ENCODE measurements at places on chromosomes 3 and 15.

GRCh38 chr3:123371859-123372685 is 76.8 kb downstream of the ADCY5 start:
- DNase-seq = no peak

- DNase-seq = peak; percentile 85
Observed at GRCh38 chr15:75349851-75350588, 3.2 kb downstream of the NEIL1 start.

- no peak for DNase-seq
Observed at GRCh38 chr3:107797586-107797985, 274.8 kb downstream of the BBX start.

GRCh38 chr15:85821545-85821944 is 26.8 kb upstream of the KLHL25 start:
- DNase-seq = no peak

DNA sequence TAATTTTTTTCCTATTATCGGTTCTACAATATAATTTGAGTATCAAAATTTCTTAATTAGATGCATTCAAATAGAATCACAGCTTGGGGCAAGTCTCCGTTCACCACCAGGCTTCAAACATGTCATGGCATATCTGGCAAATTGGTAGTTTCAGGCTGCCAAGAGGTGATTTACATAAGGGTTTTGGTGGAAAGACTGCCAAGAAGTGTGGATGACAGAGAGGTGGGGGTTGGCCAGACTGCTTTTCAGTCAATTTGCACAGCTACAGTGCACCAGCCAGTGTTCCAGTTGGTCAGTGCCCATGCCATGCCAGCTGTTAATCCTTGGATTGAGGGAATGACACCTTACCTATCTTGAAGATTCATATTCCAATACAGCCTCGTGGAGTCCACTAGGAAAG is 8.4 kb upstream of the GSK3B start:
- no peak for DNase-seq

DNA sequence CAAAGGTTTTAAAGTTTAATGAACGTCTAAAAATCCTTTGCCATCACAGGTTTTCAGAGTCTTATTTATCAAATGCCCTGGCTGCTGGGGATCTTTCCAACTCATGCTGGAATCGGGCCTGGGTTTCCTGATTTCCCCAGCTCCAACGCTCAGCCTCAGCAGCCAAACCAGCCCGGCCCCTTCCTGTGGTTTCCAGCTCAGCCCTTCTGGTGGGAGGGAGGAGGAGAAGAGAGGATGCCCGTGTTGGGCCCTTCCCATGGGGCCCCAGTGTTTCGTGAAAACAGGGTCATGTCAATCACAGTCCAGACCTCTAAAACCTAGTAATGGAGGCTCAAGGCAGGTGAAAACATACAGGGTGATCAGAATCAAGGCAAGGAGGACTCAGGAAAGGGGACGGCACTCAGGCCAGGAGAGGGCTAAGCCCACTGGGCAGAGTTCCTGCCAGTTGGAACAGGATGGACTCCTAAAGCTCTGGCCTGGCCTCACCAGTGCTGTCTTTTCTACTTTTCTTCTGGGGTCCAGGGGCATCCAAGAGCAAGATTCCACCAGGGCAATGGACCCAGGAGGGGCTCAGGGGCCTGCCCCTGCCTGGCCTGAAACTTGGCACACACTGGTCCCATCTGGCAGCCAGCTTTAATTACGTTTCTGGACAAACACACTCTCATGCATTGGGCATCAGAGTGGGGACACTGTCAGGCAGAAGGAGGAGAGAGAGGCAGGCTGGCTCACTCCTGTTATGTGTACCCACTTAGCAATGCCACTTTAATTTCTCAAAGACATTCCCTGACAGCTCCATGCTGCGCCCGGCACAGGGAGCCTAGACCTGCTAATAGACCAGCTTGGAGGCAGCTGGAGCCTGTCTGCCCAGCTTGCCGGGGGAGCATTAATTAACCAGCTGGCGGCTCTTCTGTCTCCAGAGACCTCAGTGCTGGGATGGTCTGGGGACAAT is 194.6 kb downstream of the FAM43A start:
- DNase-seq = peak; percentile 31

GRCh38 chr15:74868059-74868458 is 5.1 kb downstream of the SCAMP2 start:
- peak; percentile 81 for DNase-seq

GRCh38 chr3:157125101-157125500 is 34.8 kb downstream of the CCNL1 start:
- no peak for DNase-seq

DNA sequence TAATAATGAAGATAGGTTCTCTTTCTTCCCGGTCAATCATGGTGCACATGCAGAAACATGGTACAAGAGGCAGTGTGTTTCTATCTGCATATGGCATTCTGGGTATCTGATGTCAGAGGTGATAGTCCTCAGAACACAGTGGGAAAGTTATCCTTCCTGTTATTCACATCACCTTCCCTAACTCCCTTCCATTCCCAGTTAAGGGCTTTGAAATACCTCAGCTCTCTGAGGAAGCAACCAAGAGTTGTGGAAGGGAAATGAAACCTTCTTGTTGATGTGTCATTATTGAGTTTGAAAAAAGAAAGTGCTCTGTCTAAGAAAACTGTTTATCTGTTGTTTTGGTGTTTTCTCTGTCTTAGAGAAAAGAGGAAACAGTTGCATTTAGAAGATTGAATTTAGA is 21.9 kb upstream of the P2RY13 start:
- no peak for DNase-seq

DNA sequence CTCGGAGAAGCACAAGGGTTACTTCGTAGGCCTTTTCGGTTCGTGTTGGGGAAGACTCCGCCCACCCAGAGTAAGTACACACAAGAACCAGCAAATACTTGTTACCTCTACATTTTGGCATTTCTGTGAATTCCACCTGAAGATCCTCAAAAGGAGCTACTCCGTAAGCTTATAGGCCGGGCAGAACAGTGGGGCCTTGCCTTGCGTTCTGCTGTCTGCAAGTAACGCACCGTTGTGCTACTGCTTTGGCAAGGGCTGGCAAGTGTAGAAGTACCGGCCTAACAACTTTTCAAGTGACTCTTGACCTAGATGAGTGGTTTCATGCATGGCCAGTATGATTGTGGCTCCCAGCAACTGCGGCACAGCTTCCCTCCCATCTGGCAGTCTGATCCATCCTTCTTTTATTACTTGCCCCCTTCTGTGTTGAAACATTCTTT is 6.4 kb upstream of the DNAAF4 start:
- DNase-seq = no peak

DNA sequence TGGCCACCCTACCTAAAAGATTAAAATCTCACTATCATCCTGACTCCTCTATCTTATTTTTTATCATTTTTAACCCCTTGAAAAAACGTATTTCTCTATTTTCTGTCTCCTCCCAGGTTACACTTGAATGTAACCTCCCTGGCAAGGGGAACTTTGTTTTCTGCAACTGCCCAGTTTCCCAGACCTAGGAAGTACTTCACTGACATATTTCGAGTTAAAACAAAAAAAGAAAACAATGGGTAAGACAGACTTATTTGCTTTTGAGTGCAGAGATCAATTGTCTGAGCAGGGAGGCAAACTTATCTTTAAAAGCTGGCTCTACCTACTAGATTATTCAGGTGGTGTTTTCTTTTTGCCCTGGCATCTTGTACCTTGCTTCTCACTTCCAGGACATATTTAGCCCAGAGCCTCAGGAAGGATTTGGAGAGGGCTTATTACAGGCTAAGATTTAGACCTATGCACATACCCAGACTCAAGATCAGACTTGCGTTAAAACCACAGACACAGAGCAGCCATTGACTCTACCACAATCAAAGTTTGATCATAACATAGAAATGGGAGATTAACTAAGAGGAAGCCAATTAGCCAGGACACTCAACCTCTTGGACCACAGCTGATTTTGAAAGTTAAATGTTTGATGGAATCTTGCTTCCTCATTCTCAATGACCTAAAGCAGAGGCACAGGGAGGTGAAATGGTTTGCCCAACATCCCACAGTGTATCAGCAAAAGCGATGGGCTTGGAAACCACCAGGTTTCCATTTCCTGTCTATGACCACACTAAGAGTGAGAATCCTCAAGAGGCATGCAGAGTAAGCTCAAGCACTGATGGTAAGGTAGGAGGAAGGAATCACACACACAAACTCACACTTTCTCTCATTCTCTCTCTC is 169.5 kb upstream of the THBS1 start:
- peak; percentile 63 for DNase-seq

DNA sequence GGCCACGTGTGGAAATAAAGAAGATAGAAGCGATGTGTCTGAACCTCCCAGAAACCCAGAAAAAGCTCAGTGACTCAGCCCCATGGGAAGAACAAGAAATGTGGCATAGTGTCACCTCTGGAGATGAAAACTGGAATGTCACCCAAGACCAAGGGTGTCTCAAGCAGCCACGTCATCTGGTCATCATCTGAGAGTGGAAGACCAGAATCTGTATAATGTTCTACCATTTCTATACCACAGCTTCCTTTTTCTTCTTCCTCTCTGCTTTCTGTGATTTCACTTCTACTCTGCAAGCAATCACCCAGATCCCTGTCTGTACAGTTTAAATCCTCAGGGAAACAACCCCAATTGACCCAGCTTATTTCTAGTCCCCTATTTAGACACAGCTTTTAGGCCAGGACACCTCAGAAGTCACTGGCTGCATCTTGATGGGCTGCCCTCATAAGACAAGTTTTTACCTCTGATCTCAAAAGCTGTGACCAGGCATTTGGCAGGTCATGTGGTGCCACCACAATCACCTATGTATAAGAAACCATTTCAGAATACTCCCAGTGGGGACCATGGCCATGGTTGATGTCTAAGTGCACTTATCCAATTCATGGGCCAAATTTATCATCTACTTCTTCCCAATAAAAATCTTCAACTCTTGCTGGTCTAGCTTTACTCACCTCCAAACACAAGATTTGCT is 278.5 kb upstream of the UMPS start:
- DNase-seq = no peak

DNA sequence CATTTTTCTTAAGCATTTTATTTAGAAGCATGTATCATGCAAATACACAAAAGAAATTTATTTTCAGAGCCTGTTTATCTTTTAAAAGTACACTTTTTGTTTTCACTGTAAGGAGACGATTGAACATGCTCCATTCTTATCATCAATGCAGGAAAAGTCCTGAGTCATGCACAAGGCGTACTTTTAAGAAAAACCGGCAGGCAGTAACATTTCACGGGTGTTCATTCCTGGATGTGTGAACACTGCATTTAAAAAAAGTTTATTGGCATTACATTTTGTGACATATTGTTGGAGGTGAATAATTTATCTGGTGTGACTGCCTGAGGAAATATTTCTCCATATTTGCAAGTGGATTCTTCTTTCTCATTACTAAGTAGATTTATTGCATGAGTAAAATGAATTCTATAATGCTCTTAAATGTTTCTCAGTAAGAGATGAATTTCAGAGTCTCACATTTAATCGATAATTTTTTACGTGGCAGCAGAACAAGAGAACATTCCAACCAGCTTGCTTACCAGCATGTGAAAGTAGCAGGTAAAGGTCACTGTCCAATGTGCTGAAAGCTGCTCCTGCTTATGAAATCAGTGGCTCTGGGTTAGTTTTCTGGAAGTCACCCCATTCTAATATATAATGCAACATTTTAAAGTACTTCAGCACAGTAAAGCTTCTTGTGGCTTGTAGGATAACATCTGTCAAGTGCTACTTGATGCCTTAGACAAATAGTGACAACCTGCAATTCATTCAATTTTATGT is 87.0 kb downstream of the SV2B start:
- DNase-seq = peak; percentile 70

DNA sequence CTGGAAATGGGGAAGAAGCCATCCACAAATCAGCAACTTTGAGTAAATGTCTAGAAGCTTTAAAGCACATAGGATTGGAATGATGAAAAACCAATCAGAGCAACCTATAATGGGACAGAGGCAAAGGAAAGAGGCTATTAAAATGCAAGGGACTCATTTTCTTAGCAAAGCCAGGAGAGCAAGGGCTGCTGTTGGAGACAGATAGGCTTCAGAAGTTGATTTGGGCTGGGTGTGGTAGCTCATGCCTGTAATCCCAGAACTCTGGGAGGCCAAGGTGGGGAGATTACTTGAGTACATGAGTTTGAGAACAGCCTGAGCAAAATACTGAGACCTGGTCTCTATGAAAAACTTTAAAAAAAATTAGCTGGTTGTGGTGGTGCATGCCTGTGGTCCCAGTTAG is 16.1 kb downstream of the ERICH6 start:
- DNase-seq = peak; percentile 59

- DNase-seq = no peak
Observed at GRCh38 chr3:89315750-89316470, 208.5 kb downstream of the EPHA3 start.

GRCh38 chr3:157319672-157320071 is 117.0 kb upstream of the PTX3 start:
- DNase-seq = no peak

DNA sequence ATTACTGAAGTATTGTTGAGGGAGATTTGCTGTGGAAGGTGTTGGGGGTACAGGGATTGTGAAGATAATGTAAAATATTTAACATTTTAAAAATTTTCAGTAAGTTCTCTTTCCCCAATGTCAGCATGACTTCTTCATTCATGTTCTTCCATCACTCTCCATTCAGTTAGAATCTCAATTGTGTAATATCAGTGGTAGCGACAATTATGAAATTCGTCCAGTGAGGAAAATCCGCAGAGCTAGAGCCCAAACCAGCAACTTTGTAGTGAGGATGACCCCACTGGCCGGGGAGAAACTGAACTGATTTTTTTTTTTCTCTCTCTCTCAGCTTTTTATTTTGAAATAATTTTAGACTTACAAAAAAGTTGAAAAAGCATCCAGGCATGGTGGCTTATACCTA is 171.7 kb downstream of the PGPEP1L start:
- no peak for DNase-seq
